ENCODE measurements at places on chromosomes 4 and X.

DNA sequence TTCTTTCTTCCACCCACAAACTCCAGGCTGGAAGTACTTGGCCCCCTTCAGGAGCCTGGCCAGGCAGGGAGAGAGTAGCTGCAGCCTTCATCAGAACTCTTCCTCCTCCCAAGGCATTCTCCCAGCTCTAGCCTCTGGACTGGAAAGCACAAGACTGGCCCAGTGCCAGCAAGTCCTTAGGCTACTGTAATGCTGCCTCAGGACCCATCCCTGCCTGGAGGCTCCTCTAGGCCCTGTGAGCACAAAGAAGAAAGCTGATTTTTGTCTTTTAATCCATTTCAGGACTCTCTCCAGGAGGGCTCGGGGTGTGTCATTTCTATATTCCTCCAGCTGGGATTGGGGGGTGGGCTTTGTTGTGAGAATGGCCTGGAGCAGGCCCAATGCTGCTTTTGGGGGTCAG, 10.8 kb downstream of the AWAT2 start:
- DNase-seq = peak; percentile 0

GRCh38 chrX:137424679-137425078, 141.2 kb upstream of the ZIC3 start:
- DNase-seq = no peak

DNA sequence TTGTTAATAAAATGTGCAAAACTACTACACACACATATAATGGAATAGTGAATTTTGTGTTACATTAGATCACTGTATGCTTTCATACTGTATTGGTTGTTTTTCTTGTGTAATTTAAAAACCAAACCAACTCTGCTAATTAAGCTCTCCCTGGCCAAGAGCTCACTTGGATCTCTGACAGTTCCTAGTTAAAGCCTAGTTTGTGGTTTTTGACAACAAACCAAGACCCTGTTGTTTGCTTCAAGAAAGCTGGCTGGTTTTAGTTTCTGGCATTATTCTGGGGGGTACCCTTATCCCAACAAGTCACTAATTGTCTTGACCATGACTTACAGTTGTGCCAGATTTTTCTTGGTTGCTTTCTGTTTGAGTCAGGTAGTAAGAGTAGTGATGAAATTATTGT, 121.4 kb upstream of the CXorf66 start:
- DNase-seq = no peak

DNA sequence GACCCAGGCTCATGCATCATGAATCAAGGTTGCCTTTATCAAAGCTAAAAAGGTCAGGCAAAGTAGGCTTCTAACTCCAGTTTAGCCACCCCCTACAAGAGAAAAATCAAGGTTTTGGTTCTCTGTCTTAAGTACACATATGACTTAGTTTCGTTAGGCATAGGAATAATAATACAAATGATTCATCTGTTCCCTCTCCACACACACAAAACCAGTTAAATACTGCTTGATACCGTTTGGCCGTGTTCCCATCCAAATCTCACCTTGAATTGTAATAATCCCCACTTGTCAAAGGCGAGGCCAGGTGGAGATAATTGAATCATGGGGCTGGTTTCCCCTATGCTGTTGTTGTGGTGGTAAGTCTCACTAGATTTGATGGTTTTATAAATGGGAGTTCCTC, 226.2 kb downstream of the HS6ST2 start:
- DNase-seq = peak; percentile 74

DNA sequence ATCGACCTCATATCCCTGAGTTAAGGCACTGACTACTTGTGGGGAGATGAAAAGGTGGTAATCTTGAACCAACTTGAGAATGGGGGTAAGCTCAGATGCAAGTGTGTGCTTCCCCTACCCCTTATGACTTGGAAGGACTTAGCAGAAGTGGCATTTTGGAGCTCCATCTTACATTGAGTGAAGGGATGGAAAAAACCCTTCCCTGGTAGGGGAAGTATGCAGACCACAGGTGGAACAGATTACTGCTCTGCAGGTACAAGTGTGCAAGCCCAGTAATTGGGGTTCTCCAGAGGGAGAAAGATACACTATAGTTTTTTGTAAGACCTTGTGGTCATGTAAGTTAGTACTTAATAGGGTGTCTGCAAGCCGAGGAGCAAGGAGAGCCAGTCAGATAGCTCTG, 12.2 kb upstream of the WDR1 start:
- no peak for DNase-seq

DNA sequence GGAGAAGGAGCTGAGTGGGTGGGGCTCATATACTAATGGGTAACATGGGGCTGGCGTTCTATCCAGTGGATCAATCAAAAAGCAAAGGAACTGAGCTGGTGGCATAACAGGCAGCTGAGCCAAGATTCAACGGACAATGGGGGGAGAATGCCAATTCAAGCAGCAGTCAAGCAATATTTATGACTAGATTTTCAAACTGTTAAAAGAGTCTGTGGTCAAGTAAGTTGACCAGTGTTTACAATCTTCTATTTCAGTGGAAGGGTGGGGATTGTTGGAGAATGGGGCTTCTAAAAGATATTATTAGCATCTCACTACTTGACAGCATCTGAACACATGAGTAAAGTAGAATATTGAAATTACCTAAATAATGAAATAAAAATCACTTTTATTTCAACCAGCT, 64.9 kb upstream of the SCRG1 start:
- no peak for DNase-seq

GRCh38 chr4:9608300-9608699, 164.1 kb downstream of the DEFB131A start:
- DNase-seq = no peak

GRCh38 chr4:140012688-140013486, 141.1 kb downstream of the MAML3 start:
- DNase-seq = peak; percentile 22

GRCh38 chr4:52052475-52052780, 1.3 kb downstream of the SPATA18 start:
- no peak for DNase-seq

- no peak for DNase-seq
Measured at GRCh38 chr4:119726505-119726904, 97.9 kb upstream of the PDE5A start.

- no peak for DNase-seq
Measured at GRCh38 chr4:81802285-81802846, 330.7 kb upstream of the RASGEF1B start.

- DNase-seq = no peak
Measured at GRCh38 chr4:166823126-166823525, 411.2 kb downstream of the SPOCK3 start.

- peak; percentile 0 for DNase-seq
Measured at GRCh38 chrX:43836435-43837184, 45.6 kb downstream of the MAOB start.

DNA sequence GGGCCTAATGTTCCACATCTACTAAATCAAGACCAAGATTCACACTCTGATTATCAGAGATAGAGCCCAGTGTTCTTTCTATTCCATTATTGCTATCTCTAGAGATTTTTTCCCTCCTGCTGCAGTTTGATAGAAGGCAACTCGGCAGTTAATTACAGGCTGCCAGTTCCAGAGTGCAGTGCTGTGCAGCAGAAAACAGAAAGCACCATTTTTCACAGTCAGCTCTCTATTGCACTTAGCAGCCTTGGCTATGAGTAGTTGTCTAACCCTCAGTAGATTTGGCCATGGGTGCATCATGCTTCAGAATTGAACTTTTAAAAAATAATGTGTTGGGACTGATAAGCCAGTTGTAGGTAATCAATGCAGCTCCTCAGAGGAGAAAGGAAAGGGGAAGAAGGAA, 295.3 kb downstream of the MID1IP1 start:
- DNase-seq = no peak

DNA sequence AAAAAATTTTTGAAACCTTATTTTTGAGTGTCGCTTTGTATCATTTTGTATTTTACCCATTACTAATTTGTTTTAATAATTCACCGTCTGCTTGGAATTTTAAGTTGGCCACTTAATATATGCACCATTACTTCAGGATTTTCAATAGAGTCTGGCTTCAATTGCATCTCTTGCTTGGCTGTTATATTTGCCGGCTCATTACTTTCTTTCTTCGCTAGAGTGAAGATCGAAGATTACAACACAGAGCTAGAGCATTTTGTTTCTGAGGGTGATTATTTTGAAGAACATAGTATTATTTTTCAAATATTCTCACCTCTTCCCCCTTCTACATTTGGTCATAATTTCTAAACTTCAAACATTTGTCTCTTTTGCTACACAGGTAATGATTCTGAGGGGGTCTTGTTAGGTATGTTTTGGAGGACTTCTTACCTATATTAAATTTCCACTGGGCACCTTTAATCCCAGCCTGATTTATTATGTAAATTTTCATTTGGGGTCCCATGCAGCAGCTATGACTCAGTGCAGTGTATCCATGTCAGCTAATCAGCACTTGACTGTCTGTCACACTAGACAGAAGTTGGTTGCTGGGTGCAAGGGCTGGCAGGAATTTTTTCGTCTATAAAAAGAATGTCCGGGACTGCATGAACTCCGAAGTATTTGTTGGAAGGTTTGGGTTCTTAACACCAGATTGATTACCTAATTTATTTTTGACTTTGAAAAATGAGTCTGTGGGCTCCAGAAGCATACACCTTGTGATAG, 18.6 kb downstream of the TBC1D1 start:
- no peak for DNase-seq

DNA sequence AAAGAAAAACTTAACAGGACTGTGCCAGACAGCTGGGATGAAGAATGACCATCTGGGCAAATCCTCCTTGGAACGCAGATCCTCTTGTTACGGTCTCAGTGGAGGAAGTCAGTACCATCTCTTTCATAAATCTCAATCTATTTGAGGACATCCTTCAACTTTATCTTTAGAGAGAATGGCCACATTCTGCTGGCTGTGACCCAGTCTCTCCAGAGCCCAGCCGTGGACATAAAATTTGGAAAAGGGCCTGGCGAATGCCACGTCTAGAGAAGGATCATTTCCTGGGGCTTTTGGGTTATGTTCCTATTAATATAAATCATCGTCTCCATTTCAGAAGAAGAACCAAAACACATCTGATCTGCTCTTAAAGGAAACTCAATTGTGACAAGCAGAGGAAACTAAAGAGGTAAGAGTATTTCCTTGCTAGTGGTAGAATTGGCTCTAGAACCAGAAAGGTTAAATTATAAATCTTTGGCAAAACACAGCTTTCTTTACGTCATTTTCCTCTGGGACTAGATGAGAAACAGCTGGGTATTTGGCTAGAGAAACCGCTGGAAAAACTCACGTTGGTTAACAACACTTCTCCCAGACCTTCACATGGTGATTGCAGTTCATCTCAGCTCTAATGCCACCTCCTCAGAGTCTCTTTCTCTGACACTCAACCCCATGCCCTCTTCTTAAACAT, 164.7 kb downstream of the CHIC2 start:
- no peak for DNase-seq

- no peak for DNase-seq
Measured at GRCh38 chrX:35439034-35439660, 359.0 kb upstream of the MAGEB16 start.

DNA sequence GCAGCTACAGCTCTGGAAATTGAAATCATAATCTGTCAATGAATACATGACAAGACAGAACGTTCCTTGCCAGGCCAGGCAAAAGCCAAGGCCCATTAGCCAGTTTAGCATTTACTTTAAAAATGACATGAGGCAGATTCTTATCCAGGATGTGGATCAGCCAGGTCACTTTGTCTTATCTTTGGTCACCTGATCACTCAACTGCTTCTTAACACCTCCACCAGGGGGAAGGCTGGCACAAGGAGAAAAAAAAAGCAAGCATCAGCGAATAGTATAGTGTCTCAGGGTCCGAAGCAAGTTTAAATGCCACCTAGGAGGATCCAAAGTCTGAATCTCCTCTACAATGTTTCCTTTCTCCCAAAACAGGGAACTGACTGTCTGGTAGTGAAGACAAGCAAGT, 18.8 kb downstream of the ATP1B4 start:
- no peak for DNase-seq

- peak; percentile 6 for DNase-seq
Measured at GRCh38 chr4:169677150-169677748, 56.9 kb downstream of the CLCN3 start.

DNA sequence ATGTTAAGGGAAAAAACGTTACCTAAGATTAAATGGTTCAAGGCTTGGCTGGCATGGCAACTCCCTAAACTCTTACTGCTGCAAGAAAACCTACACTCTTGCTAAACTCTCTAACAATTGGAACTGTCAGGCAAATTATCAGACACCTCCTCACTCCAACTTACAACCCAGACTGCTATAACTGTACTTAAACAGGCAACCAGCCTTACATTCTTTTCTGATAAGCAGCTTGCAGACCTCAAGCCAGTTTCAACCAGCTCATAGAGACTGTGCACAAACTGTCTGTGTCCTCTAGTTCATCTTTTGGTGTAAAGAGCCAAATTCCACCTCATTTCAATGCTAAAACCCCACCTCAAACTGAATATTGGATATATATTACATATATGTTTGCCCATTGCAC, 504.9 kb downstream of the UBE2NL start:
- DNase-seq = no peak

GRCh38 chrX:18906286-18906685, 77.6 kb downstream of the PHKA2 start:
- no peak for DNase-seq

DNA sequence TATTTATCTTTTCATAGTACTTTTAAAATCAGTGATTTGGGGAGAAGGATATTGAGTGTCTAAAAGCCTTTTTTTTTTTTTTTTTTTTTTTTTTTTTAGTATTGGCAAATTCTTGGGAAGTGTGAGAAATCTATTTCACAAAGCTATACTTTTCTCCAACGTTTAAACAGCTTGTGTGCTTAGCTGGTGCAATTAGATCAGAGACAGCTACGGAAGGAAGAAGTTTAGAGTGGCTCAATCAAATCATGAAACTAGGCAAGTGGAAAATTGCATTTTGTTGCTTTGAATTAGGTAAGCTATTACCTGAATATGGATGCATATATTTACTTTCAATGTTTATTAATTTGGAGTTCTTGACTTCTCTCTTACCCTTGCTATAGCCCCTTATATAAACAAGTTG, 1001.9 kb downstream of the PDHA2 start:
- DNase-seq = no peak

DNA sequence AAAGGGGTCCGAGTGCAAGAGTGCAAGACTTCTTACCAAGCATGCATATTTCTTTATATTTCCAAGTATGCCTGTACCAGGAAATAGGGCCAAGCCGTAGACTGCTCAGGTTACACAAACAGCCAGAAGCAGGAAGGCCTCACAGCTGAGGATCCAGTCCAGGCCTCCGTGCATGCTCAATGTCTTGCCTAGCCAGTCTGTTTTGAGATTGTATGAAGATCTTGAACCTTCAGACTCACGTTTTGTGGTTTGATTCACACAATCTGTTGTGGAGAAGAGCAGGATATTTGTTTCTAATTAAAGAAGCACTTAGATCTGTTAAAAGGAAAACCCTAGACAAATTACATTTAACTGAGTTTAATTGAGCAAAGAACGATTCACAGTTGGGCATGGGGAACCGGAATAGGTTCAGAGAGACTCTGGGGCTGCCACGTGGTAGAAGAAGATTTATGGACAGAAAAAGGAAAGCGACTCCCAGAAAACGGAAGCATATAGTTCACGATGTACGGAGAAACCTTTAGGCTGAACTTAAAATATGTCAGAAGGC, 1.2 kb downstream of the MGST2 start:
- peak; percentile 14 for DNase-seq

GRCh38 chrX:132786217-132786616, 172.2 kb downstream of the HS6ST2 start:
- no peak for DNase-seq

GRCh38 chr4:155944516-155944915, 9.2 kb downstream of the CTSO start:
- DNase-seq = no peak
